Panc1 (cell line): ENCODE measurements at places on chromosomes 12 and 14.

- DNase-seq, result no peak
Measured at GRCh38 chr12:129002427-129002826, 149.1 kb downstream of the GLT1D1 start.

DNA sequence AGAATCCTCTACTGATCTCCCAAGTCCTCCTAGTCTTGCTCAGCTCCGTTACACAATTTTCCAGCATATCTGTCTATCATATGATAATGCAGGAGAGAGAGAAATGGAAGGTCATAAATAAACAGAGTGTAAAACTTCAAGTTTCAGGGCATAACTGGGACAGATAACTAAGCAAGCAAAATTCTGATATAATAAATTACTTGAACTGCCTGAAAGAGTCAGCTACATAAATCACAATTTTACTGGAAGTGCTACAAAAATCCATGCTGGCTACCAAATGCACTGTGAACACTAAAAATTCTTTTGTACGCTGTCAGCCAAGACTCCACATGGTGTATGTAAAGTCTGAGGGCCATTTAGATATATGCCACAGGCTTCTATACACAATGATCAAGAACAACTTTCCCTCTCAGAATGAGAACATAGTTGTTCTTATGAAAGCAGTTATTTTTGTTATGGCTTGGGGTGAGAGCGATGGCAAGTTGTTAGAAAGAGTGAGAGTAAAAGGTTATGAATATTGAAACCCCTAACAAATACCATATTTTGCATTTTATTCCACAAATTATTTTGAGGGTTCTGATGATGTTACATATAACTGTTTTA is 41.1 kb downstream of the GRIP1 start:
- no peak for DNase-seq

- DNase-seq, result no peak
Measured at GRCh38 chr12:110171636-110172035, 47.5 kb downstream of the IFT81 start.

GRCh38 chr12:66453844-66454243 is 151.6 kb downstream of the HELB start:
- no peak for DNase-seq

DNA sequence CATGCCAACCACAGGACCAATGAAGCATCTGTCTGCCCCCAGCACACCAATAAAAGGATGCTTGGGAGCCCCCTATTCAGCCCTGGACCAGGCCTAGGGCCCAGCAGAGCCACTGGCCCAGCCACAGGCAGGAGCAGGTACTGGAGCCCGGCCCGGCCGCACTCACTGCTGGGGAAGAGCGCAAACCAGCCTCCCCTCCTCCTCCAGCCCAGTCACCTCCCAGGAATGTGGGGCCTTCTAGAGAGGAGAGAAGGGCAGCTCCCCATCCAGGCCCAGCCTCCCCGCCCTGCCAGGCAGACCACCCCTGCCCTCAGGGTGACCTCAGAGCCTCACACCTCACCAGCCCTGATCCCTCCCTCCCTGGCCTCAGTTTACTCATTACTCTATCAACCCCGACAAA is 56.2 kb downstream of the CCNK start:
- DNase-seq, result no peak
